ENCODE measurements at places on chromosomes 4 and X. TPM values are rescaled to one million over a fixed set of nuclear protein-coding genes. Genes with fewer than 3 reads are reported as not detected.

Gene PRAF2
- 4.6 TPM for total RNA-seq

DNA sequence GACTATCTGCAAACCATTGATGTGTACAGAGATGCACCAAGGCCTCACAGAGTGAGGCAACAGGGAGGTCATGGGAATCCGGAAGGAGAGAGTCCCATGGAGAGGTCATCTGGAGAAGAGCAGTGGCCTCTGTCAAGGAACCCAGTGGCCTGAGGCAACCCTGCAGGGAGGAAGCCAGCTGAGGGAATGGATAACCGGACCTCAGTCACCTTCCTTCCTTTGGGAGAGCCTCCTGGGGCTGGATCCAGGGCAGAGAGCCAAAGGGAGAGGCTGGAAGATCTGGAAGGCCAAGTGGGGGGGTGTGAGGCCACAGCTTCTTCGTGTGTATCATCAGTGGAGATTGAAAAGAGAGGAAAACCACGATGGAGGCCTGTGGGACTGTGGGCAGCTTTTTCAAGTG, 24.3 kb upstream of the CD38 start:
- no peak for DNase-seq

Gene SORBS2
- 40.8 TPM for total RNA-seq

GRCh38 chr4:93342738-93343137, 485.8 kb upstream of the ATOH1 start:
- no peak for DNase-seq

DNA sequence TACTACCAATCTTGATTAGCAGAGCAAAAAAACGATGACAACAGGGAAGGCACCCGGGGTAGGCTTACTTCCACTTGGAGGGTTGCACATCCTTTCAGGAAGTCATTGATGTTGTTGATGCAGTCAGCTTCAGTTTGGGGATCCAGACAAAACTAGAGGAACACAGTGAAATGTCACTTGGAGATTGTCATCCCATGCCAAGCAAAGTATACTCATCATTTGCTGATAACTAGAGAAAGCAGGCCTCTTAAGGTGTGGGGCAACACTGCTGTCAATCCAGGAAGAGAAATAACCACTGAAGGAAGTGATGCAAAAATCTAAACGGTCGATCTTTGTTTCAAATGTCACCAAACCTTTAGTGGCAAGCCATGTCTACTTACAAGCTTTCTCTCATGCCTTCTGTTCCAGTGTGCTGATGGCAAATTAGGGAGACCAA, 1.4 kb downstream of the ARHGEF6 start:
- DNase-seq: no peak

Gene CLNK
- 0.52 TPM for total RNA-seq

Gene CACNA1F
- total RNA-seq: not detected

All from suprapubic skin (tissue), 4 donors.